ENCODE measurements at places on chromosomes 4 and X.

GRCh38 chrX:150577174-150577573, 8.8 kb downstream of the MTM1 start:
- no peak for DNase-seq

DNA sequence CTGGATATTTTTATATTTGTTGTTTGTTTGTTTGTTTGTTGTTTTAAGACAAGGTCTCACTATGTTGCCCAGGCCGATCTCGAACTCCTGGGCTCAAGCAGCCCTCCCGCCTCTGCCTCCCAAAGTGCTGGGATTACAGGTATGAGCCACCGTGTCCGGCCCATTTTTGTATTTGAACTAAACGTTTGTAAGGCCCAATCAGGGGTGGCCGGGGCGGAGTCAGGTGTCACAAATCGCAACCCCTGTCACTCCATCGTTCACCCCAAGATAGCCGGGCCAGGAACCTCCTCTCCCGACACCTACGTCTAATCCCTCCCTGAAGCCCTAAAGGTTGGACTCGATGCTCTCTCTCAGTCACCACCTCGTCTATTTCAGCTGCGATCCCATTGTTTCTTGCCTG, 722 bp upstream of the EFHC2 start:
- DNase-seq = no peak

- DNase-seq = no peak
These were observed 644 bp downstream of the LAMP2 start for GRCh38 chrX:120468479-120468824.

- no peak for DNase-seq
These were observed 5.5 kb upstream of the SCRG1 start for GRCh38 chr4:173404296-173404865.

GRCh38 chrX:88170553-88170952, 576.5 kb upstream of the CPXCR1 start:
- no peak for DNase-seq

All from NCI-H1694 (cell line).